Stimulated activated naive CD8-positive, alpha-beta T cell treated with anti-CD3 and anti-CD28 coated beads, Interleukin-15, Interleukin-2, amounts not matched to agents 100 U/mL and 50 U/mL, for 24 hours (primary cell): ENCODE measurements at places on chromosomes 7 and 10.
A peak's percentile ranks its signal among the peaks of the same experiment; 100 is the strongest.

DNA sequence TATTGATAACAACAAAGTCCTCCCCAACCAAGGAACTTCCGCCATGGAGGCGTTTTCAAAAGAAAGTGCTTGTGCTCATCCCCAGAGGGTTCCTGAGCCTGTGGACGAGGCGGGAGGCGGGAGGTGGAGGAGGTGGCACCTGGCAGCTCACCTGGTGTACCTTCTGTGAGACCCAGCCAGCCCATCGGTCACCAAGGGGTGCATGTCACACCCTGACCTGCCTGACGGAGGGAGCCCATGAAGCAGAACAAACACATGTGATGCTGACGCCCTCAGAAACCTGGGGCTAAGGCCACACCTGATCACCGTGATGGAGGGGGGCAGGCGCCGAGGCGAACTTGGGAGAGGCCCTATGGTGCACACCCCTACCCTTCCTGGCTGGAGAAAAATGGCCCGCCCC lies 458.8 kb downstream of the DNAJB6 start:
- no peak for DNase-seq

- DNase-seq = no peak
Observed at GRCh38 chr10:65618126-65618525, 1307.7 kb upstream of the LRRTM3 start.

- DNase-seq = no peak
Observed at GRCh38 chr7:47379629-47380324, 202.1 kb downstream of the TNS3 start.

GRCh38 chr7:14209896-14210484 lies 220.5 kb upstream of the ETV1 start:
- DNase-seq = no peak

DNA sequence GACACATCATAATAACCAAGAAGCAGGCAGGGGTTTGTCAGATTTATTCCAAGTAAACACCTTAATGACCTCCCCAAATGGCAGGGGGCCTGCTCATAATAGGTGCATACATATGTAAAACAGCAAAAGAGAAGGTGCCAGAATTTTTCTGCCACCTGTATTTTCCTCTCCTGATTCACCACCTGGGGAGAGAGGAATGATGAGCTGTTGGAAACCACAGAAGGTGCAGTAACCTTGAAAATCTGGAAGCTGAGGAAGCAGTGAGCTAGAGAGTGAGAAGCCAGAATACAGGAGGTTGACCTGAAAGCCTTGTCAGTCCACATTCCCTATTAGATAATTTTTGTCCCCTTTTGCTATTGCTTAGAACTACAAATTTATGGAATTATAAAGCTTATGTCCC lies 46.2 kb upstream of the PDE1C start:
- DNase-seq = no peak

DNA sequence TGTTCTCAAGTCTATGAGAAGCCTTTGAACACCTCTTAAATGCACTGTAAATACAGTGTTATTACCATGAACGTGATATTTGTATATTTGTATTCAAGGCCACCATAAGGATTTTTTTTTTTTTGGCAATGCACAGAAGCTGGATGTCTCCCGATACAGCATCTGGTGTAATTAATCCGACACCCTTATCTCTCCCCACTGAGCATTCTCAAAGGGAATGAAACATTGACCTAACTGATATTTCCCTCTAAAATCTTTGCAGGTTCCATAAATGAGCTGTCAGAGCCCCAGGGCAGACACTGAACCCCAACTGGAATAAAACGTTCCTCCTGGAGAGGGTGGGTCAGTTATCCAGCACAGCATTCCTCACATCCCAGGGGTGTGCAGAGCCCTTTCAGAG lies 316.6 kb downstream of the PAXIP1 start:
- DNase-seq = no peak

DNA sequence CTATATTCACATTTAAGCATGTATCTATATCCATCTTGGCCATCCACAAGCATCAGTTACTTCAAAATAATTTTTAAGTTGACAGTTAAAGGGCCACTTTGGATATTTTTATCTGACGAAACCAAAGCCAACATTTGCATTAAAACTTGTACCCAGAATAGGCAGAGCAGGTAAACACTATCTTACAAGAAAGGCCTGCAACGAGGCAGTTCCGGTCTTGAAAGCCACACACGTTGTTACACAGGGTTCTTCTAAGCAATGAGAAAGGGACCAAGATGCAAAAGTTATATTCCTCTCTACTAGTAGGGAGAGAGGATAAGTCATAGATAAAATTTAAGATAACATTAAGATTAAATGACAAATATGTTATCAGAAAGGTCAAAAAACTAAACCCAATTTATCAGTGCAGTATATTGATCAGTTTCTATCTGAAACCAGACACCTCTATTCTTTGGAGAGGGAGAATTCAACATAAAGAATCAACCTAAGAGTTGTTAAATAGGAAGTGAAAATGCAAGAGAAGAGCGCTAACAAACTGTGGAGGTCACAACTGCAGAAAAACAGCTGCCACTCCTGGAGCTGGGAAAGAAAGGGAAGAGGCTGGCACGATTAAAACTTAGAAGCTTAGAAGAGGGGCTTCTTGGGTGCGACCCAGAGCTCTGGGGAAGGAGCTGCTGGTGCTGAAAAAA lies 701.3 kb downstream of the TNS3 start:
- no peak for DNase-seq

GRCh38 chr10:99844433-99844955 lies 62.1 kb downstream of the ABCC2 start:
- no peak for DNase-seq

GRCh38 chr10:118873738-118874105 lies 119.0 kb upstream of the CACUL1 start:
- DNase-seq = no peak

GRCh38 chr10:100075426-100076220 lies 6.0 kb downstream of the CPN1 start:
- DNase-seq = no peak

- DNase-seq = no peak
Observed at GRCh38 chr7:77404641-77405040, 11.5 kb downstream of the GSAP start.

DNA sequence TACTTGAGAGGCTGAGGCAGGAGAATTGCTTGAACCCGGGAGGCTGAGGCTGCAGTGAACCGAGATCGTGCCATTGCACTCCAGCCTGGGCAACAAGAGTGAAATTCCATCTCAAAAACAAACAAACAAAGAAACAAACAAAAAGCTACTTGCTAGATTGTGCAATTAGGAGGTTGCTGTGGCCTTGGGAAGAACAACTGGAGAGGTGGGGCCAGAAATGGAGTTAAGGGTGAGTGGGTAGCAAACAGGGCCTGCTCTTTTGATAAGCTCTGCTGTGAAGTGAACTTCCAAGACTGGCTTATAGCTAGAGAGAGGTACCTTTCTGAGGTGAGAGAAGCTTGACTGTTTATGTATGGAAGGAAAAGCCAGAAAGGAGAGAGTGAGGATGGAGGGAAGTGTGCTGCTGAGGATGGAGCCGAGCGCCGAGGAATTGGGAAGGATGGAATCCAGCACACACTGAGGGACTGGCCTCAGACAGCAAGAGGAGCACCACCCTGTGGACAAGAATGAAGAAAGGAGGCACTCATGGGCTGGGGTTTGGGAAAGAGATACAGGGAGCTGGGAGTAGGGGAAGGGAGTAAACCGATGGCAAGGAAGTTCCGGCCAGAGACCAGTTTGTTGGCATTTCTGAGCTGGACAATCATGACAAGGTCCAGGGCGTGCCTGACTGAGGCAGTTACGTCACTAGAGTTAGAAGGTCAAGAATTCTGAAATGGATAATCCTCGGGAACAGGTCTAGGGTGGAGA lies 7.0 kb upstream of the RPEL1 start:
- DNase-seq = no peak

- no peak for DNase-seq
Observed at GRCh38 chr10:13788711-13789447, 202.1 kb downstream of the PRPF18 start.

DNA sequence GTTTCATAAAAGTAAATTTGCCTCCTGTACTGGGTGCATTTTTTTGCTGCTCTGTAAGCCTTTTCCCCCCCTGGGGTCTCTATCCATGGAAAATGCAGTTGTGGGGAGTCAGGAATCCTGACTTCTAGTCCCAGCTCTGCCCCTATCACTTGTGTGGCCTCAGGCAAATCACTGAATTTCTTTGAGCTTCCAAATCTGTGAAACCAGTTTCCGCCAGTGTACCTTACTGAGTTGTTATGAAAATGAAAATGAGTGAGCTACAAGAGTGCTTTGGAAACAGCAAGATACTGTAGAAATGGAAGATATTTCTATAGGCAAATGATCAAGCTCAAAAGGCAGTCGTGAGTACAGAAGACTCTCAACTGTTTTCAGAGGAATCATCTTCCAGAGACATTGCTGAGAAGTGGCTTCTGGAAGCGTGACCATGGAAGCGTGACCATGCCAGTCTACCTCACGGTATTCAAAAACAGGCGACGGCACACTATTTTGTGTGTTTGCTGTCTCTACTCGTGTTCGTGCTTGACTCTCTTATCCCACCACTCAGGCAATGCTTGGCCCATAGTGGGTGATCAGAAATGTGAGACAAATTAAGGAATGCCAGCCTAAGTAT lies 107.4 kb downstream of the ATXN7L1 start:
- DNase-seq = no peak

DNA sequence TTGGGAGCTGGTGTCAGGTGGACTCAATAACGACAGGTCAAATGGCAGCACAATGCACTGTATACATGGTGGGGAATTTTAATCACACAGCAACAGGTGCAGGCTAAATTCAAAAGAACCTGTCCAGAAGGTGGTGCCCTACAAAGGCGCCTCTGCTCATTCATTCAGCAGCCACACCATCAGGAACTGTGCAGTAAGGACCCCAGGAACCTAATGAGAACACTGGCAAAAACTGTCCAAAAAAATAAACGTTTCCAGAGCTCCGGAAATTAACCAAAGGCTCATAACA lies 21.9 kb upstream of the CRYGN start:
- DNase-seq = no peak

DNA sequence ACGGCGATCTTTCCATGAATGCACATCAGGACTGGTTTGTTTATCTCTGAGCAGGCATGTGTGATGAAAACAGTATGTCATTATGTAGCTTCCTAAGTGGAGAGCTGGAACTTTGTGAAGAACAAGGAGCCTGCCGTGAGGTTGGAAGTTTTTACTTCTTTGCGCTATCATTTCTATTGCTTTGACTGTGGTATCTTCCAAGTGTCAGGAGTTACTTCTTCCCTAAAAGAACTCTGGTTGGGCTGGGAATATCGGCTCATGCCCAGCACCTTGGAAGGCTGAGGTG lies 167.4 kb upstream of the AHR start:
- no peak for DNase-seq

GRCh38 chr10:3786295-3787015 lies 1.4 kb upstream of the KLF6 start:
- DNase-seq = no peak

- DNase-seq = peak; percentile 48
Observed at GRCh38 chr7:107725138-107725740, 18.7 kb upstream of the CBLL1 start.

GRCh38 chr7:63233881-63234280 lies 764.8 kb upstream of the ZNF722 start:
- DNase-seq = no peak

GRCh38 chr7:29397398-29397797 lies 166.2 kb upstream of the PRR15 start:
- DNase-seq = no peak

DNA sequence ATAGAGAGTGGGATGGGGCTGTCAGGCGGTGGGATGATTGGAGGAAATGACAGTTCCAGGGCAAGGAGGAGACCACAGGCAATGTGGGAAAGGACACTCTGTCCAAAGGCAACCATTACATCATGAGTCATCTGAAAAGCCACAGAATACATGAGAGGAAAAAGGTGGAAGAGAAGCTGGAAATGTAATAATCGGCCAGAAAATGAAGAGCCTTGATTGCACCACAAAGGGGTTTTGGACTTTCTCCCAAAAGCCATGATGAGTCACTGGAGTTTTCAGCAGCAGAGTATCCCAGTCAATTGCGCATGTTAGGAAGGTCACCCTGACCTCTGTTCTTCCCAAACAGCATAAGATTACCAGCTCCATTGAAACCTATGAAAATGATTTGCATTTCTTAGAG lies 222.0 kb downstream of the LHFPL3 start:
- DNase-seq = no peak

GRCh38 chr7:87816389-87816788 lies 59.8 kb downstream of the SLC25A40 start:
- no peak for DNase-seq

- DNase-seq = no peak
Observed at GRCh38 chr10:132859084-132859855, 73.3 kb upstream of the NKX6-2 start.

DNA sequence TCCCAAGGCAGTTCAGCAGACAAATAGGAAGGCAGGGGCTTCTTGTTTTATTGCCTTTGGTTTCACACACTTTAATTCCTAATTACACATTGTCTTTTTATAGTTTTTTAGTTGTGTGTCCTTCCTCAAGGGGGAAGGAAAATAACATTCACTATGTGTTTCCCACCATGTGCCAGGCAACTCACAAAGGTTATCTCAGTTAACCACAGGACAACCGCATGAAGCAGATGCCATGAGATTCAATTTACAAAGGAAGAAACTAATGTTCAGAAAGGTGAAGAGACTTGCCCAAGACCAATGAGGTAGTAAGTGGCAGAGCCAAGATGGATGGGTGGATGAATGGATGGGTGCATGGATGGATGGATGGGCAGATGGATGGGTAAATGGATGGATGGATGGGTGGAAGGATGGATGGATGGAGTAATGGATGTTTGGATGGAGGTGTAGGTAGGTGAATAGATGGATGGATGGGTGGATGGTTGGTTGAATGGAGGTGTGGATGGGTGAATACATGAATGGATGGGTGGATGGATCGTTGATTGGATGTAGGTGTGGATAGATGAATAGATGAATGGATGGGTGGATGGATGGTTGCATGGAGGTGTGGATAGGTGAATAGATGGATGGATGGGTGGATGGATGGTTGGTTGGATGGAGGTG lies 77.9 kb downstream of the ARHGAP22 start:
- DNase-seq = no peak

- no peak for DNase-seq
Observed at GRCh38 chr10:47364366-47364765, 16.2 kb downstream of the RBP3 start.

- DNase-seq = no peak
Observed at GRCh38 chr10:88288320-88289059, 294.6 kb downstream of the RNLS start.

DNA sequence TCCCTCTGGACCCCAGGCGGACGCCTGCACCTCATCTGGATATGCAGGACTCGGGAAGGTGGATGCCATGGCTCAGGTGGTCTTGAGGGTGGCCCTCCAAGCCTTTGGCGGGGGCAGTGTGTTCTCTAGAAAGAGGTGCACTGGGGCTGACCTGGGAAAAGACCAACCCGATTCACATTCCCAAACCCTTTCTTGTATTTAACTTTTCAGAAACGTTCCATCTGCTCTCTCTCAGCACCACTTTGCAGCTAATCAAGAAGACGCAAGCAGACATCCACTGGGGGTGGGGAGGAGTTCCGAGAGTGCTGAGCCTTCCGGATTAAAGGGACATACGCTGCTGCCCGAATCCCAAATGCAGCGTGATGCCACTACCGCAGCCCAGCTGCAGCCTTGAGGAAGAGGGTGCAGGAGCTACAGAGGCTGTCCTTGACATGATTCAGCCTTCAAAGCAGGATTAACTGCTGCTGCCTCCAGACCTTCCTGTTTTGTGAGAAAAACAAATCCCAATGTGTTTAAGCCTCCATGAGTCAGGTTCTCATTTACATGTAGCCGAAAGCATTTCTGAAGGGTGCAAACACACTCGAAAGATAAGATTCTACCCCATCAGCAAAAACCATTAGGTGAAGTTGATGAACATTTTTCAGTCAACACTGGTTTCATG lies 39.9 kb downstream of the RBM17 start:
- no peak for DNase-seq

GRCh38 chr7:88155756-88156155 lies 64.1 kb downstream of the SRI start:
- no peak for DNase-seq
